ENCODE measurements at places on chromosomes 5 and 9.

- DNase-seq = no peak
These were observed 116.2 kb downstream of the WNK2 start for GRCh38 chr9:93300175-93300572.

DNA sequence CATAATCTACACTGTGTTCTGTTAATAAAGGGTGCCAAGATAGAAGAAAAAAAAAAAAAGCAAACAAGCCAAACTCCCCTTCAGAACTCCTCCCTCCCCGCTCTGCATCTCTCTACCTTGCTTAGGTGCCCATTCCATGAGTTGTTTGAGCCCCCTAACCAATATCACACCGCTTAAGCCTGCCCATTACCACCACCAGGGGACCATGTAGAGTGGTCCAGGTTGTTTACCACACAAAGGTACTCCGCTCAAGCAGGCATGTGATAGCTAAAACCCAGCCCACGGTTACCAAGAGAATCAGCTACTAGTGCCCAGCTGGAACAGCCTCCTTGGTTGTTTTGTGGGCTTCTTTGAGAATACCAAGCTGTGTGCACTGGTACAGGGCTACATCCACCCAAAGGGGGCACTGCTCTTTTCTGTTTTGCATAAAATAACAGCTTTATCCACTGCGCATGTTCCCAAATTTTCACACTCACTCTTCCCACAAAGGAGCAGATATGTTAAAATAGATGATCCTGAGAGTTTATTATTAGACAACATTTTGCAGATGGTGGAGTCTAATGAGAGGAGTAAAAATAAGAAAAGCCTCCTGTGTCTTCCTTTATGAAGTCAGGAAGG lies 304.1 kb downstream of the DEPDC1B start:
- DNase-seq = no peak

DNA sequence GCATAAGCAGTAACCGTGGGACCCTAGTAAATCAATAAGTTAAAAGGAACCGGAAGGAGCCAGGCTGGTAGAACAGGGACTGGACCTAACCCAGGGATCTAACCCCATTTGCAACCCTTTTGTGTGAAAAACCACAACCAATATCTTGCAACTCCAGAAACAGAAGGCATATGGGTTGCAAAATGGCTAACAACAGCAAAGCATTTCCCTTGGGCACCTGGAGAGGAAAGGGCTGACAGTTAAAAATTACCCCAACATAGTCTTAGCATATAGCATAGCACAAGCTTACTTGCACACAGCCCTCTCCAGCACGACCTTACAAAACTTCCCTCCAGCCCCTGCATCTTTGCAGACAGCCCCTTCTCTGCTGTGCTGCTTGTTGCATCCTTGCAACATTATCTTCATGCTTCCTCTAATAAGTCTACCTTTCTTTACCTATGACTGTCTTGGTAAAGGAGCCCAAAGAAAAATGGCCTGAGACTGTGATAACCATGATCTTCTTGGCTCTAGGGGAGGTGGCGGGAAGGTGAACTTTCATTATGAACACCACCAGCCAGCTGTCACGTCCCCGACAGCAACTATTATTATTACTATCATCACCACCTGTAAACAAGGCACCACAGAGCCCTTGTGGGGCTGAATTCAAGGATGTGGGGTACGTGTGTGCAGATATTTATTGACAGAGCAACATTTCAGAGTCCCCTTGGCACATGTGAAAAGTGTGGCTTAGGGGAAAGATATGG lies 49.8 kb downstream of the PRRC1 start:
- DNase-seq = no peak

DNA sequence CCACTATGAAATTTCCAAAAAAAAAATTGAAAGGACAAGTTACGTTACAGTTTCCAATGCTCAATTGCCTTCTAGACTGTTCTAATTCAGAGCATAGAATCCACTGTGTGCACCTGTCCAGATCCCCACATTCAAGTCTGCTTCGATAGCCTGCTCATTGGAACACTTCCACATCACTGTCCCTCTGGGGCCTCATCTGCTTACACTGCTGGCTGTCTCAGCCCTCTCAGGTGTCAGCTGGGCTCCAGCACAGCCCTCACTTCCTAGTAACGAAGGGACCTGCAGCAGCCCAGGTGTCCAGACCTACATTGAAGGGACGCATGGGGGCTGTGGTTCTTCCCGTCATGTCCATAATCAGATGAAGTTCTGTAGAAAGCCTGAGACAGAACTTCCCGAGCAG lies 94.3 kb upstream of the EMB start:
- no peak for DNase-seq

DNA sequence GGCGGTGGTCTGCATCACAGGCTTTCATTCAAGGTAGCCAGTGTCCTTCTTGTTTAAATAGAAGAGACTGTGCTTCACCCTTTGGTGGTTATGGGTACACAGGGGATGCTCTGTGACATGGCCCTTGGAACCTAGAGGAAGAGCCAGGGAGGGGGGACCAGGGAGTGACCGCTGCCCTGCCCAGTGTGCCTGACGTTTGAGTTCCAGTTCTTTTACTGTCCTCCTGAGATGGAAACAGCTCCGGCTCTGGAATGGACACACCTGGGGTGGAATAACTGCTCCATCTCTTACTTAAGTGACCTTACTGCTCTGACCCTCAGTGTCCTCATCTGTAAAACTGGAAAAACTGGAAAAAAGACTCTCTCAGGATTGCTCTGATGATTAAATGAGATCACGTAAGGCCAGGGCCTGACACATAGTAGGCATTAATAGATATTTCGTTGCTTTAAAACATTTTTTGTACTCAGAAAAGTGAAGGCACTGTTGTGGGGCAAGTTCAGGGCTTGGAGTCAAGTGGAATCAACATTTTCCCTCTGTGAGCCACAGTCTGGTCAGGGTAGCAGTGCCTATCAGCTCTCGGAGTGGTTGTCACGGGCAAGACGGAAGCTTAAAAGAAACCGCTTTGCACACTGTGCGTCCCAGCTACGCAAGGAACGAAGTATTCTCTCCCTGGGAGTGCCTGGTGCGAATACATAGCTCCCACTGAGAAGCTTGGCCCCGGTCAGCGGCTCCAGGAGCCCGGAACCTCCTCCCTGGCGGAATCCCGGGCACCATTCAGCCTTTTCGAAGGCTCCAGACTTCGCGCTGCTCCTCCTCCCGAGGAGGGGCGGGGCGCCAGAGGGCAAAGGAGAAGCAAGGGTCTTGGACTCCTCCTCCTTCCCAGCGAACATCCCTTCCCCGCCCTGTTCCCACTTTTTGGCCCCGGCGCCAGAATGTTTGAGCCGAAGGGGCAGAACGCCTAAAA lies 5.8 kb downstream of the POU4F3 start:
- DNase-seq = no peak

DNA sequence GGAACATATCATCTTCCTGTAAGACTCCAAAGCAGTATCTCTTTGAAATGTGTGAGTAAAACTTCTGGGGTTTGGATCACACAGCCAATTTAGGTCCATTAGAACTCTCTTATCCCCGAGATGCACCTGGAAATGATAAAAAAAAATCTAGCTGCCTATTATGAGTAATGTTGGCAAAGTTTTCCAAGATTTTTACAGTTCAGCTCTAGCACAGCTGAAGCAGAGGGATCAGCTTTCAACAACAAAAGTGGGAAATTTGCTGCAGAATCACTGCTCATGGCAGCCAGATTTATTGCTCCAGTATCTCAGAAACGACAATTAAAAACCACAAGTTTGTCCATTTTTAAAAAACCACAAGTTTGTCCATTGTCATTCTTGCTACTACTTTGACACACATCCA lies 292.2 kb downstream of the IRX2 start:
- DNase-seq = no peak

- no peak for DNase-seq
These were observed 26.2 kb downstream of the GOLPH3 start for GRCh38 chr5:32147959-32148358.

DNA sequence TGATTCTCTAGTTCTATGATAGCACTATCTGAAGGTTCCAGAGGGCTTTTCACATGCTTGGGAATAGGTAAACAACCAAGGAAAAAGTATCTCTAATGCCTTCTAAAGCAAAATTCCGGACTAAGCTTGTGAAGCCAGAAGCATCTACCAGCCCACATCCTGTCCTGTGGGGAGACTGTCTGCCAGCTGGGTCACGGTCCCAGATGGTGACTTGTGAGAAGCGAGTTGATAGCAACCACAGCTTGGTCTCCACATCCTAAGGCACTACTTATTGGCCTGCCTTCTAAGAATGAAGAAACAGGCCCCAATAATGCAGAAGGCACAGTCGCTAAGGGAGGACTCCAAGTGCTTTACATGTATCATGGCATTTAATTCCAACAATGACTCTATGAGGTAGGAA lies 184.1 kb upstream of the ADRA1B start:
- DNase-seq = peak; percentile 1

DNA sequence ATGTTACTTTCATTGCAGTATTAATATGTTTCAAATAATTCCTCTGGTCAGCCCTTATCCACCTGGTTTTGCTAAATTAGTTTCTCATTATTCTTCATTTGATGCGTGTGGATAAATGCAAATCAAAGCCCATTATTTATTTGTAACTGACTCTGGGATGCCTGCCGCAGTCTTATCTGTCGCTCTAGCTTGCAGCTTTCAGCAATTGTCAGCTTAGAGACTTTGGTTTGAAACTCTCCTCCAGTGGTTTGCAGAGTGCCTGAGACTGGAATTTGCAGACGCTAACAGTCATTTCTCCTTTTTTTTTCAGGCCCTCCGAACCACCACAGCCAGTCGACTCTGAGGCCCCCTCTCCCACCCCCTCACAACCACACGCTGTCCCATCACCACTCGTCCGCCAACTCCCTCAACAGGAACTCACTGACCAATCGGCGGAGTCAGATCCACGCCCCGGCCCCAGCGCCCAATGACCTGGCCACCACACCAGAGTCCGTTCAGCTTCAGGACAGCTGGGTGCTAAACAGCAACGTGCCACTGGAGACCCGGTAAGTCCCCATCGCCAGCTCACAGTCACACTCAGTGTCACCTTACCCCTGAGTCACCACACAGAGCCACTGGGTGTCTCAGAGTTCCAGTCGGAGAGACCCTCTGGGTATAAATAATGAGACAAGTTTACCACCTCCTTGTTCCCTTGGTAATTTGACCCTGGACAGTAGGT lies 339.0 kb upstream of the WWC1 start:
- DNase-seq = no peak

- peak; percentile 60 for DNase-seq
These were observed 7.1 kb downstream of the ACTL7A start for GRCh38 chr9:108869092-108869725.

DNA sequence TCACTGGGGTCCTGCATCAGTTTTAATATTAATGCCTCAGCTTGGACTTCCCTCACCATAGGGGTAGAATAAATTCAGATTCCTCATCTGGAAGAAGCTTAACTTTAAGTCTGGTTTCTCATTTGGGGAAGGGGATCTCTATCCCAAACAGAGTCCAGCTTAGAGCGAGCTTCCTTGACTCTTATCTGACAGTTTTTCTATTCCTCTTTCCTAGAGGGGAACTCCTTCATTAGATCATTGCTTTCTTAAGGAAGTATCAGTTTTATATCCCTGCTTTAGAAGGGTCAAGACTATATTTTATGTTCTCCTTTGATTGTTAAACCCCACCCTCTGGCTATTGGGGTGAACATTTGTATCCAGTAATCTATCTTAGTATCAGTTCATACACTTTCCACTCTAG lies 24.2 kb upstream of the CDC42SE2 start:
- DNase-seq = no peak

- DNase-seq = no peak
These were observed 32.6 kb downstream of the PAX5 start for GRCh38 chr9:37001459-37001858.

DNA sequence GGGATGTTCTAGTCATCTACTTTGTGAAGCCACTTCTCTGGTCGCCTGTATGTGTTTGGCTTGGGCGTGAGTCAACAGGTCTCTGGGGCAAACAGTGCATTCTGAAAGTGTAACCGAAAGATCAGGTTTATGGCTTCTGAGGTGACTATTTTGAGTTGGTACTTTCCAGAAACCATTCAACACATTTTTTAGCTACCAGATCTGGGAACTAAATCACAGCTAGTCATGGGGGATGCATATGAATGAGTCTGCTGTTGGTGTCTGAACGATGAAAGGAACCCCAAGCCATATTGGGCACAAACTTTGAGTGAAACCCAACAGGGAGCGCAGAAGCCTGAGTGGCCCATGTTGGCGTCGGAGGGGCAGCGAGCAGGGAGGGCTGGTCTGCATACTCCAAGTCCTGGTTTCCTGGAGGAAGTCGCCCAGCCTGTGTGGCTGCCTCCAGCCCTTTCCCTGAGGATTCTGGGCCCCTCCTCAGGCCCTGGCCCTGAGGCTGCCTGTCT lies 35.3 kb downstream of the UBE2QL1 start:
- DNase-seq = no peak

DNA sequence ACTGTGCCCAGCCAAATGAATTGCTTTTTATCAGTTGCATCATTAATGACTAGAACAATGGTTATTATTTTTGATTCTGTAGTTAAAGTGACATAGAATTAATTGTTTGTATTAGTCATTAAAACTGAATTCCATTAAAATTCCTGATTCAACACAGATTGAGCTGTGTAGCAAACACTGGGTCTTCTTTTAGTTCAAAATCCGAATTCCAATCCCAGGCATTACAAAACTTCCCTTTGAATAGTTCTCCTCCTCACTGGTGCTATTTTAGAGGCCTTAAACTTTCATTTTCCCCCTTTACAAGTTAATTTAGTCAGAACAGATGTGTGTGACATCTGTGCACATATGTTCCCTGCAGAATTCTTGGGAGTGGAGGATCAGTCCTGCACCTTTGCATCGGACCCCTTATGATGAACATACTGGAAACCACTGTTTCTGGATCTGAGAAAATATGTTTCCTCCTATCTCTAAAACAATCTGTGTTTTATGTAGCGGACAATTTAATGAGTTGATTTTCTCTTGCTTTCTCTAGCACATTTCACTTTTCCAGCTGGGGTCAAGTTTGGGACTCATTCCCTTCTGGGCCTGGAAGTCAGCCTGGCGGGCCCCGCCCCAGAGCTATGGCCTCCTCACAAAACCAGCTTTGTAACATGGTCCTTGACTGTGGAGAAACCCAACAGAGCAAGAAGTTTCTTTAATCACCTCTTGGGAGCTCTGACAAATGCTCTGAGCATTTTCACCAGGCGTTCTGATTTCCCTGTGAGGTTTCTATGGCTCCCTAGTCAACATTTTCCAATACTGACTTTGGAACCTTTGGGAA lies 87.9 kb upstream of the MAMDC2 start:
- DNase-seq = no peak

- DNase-seq = no peak
These were observed 972.6 kb upstream of the SEMA6A start for GRCh38 chr5:117547192-117547591.

DNA sequence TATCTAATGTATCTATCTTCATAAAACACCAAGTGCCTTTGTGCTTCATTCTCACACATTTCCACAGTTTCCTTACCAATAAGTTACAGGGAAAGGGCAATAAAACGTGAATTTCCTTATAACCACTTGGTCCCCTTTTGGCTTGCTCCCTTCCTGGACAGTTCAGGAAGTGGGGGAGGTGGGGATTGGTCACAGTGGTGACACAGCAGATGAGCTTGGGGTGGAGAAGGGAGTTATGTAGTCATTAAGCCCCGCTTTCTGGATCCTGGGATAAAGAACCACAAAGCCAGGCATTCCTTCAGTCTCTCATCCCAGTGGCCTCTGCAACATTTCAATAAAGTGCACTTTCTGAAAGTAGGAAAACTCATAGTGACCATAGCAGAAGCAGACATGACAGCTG lies 47.1 kb upstream of the FYB1 start:
- peak; percentile 68 for DNase-seq

Measured in ELR (cell line).